ENCODE measurements at places on chromosomes 13 and 19. TPM values are rescaled to one million over a fixed set of nuclear protein-coding genes. Genes with fewer than 3 reads are reported as not detected.

- DNase-seq = no peak
Observed at GRCh38 chr19:51439021-51439465, 19.2 kb downstream of the SIGLEC8 start.

GRCh38 chr13:50453188-50453587, 390.3 kb downstream of the DLEU7 start:
- DNase-seq = no peak

DKKL1 gene
- total RNA-seq = not detected

GRCh38 chr13:113090415-113090770, 15.2 kb upstream of the F7 start:
- no peak for DNase-seq

GRCh38 chr19:14061751-14062557, at the start of gene PALM3:
Gene PALM3, minus strand, starts transcription at chr19:14062076. Its CDS starts 96 bp downstream, at chr19:14061980.
- no peak for DNase-seq
